Articular chondrocyte of knee joint (primary cell): ENCODE measurements at places on chromosomes 4 and X. TPM values are rescaled to one million over a fixed set of nuclear protein-coding genes. Genes with fewer than 3 reads are reported as not detected.

Gene CDS1
- under 0.01 and 0.13 TPM in 2 replicates for total RNA-seq

Gene SCRG1
- 30.1 and 44.9 TPM in 2 replicates for total RNA-seq

Gene FRMPD4
- 0.26 and 0.32 TPM in 2 replicates for total RNA-seq

Gene RBMXL3
- total RNA-seq = not detected in 2 replicates

Gene IGBP1
- 80.3 and 90.7 TPM in 2 replicates for total RNA-seq

Gene AFM
- total RNA-seq = not detected in 2 replicates
